ENCODE measurements at places on chromosomes 11 and 22.

DNA sequence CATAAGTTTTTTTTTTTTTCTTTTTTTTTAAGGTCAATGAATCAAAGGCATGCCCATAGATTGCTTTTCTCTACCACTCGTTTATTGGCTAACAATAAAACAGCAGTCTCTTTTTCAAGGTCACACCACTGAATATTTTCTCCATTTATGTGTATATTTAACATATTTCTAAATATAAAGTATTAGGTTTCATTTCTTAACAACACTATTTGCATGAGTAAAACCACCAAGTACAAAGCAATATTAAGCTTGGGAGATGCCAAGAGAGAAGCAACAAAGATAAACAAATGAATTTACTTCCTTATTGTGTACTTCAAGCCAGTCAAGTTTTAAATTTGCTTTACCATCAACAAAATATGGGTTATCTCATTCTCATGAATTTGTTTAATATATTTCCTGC lies 708.9 kb upstream of the CCDC179 start:
- no peak for DNase-seq

GRCh38 chr11:116879800-116880625 lies 42.6 kb upstream of the APOA1 start:
- no peak for DNase-seq

DNA sequence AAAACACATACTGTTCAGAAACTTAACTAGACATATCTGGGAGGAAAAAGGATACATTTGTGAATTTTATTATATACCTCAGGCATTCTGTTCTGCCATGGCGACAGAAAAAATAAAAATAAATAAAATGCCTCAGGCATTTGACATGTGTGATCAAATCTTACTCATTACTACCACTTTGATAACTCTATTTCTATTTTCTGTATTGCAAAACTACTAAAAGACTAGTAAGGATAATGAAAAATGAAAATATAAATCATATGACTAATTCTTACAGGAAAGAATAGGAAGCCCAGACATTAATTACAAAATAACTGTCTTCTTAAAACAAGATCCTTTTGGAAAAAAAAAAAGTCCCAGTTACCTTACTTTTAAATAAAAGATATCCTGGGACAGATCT lies 5.3 kb downstream of the PICALM start:
- no peak for DNase-seq

- no peak for DNase-seq
Observed at GRCh38 chr22:20465759-20466077, 28.1 kb upstream of the SCARF2 start.

GRCh38 chr11:58671983-58672633 lies 49.6 kb downstream of the CNTF start:
- no peak for DNase-seq

GRCh38 chr11:96620464-96621044 lies 230.7 kb downstream of the JRKL start:
- no peak for DNase-seq

GRCh38 chr11:84691830-84692229 lies 935.3 kb downstream of the DLG2 start:
- no peak for DNase-seq

DNA sequence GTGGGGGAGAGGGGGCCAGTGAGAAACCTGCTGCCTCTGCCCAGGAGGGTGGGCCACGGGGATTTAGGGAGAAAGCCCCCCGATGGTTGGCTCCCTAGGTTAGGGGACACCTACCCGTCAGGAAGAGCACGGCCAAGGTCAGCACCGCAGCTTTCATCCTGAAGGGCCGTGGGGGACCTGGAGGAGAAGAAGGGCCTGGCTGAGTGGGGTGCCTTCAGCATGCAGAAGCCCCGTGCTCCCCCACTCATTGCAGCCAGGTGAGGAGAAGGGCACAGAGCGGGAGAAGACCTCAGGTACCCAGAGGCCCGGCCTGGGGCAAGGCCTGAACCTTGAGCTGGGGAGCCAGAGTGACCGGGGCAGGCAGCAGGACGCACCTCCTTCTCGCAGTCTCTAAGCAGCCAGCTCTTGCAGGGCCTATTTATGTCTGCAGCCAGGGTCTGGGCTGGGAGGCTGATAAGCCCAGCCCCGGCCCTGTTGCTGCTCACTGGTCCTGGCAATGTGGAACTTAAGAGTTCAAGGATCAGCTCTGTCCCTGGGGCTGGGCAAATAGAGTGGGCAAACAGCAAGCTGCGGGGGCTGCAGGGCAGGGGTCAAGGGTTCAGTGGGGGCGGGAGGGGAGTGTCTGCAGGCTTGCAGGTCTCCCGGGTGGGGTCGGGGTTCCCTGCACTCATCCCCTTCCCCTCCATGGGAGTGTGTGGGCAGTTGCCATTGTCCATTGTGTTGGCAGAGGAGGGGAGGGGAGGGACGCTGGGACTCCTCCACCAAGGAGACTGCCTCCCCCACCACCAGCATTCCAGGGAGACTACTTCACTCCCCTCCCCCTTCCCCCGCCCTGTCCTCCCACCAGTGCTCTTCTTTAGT lies at the start of gene APOA1:
Gene APOA1 (minus strand): TSS at position 392 of the 861 bp plus-strand sequence. CDS start 235 bp downstream, at position 157.
- no peak for DNase-seq

DNA sequence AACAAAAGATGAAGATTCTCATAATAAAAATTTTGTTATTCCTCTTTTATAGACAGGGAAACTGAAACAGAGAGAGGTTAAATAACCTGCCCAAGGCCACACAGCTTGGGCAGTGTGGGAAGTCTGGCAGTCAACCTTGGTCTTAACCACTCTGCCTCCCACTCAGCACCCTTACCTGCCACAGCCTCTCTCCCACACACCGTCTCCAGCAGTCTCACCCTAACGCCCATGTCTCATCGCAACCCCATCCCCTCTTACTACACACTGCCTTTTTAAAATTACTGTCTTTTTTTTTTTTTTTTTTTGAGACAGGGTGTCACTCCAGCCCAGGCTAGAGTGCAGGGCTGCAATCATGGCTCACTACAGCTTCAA lies 25.0 kb downstream of the ARRB1 start:
- DNase-seq, result no peak

Measured in activated CD8-positive, alpha-beta memory T cell treated with anti-CD3 and anti-CD28 coated beads for 48 hours (primary cell).